CD4-positive, alpha-beta T cell treated with Interleukin-6 for 4 hours (primary cell): ENCODE measurements at places on chromosomes 2 and 18.

GRCh38 chr2:67927501-67927900 lies 135.3 kb downstream of the C1D start:
- DNase-seq, result no peak

DNA sequence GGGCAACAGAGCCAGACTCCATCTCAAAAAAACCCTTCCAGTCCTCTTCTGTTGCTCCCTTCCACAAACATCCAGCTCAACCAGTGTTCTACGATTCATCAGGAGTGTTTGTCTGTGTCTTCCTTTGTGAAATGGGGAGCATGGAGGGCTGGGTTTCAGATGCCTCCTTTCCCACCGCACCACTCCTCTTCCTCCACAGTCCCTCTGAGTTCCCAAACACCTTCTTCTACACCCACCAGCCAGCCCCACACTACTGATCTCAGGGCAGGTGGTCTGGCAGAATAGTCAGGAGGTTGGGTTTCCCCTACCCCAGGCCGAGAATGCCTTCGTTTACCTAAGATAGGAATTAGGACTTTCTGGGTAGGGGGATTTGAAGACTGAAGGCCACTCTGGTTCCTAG lies 36.9 kb downstream of the NGEF start:
- DNase-seq, result no peak

DNA sequence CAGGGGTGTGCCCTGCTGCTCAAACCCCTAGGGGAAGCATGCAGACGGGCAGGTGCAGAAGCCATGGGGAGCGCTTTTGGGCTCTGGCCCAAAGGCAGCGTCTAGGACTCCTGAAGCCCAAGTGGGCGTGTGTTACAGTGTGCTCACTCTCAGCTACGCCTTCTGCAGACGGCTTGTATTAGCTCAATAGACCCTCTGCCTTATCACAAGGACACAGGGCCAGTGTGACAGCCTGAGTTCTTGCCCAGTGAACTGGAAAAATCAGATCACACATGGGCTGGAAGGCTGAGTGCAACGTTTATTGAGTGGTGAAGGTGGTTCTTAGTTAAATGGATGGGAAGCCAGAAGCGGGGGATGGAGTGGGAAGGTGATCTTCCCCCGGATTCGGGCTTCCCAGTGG lies 210.9 kb downstream of the CDH20 start:
- DNase-seq, result no peak

DNA sequence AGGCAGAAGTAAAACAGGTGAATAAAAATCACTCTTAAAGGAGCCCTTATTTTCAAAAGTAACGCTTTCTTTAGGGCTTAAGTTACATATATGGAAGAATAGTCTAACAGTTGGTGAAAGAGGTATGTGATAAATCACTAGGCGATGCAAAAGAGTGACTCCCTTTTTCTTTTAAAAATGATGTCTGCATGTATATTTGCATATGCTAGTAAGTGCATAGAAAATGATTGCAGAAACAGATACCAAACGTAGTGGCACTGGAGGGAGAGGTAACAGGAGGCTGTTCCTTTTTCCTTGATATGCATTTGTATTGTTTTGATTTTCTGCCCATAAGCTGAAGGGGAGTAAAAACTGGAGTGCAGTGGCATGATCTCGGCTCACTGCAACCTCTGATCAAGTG lies 158.3 kb downstream of the PRPF40A start:
- no peak for DNase-seq

- no peak for DNase-seq
Measured at GRCh38 chr2:227368574-227368973, 10.5 kb downstream of the TM4SF20 start.

GRCh38 chr18:48621815-48622555 lies 83.2 kb downstream of the CTIF start:
- DNase-seq, result no peak

DNA sequence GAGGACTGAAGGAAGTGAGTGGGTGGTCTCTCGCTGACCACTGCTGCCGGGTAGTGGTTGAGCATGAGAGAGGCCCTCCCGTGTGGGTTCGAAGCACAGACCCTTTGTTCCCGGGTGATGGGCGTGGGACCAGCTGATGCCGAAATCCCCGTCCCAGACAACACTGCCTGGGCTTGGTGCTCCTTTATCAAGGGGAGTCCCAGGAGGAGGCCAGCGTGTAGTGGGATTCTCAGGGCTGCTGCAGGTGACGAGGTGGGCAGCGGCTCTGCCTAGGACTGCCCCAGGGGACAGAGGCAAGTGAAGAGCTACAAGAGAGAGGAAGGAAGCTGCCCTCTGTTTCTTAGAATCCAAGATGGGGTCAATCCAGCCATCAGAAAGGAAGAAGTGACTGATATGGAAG lies 251.3 kb upstream of the PXDN start:
- no peak for DNase-seq

DNA sequence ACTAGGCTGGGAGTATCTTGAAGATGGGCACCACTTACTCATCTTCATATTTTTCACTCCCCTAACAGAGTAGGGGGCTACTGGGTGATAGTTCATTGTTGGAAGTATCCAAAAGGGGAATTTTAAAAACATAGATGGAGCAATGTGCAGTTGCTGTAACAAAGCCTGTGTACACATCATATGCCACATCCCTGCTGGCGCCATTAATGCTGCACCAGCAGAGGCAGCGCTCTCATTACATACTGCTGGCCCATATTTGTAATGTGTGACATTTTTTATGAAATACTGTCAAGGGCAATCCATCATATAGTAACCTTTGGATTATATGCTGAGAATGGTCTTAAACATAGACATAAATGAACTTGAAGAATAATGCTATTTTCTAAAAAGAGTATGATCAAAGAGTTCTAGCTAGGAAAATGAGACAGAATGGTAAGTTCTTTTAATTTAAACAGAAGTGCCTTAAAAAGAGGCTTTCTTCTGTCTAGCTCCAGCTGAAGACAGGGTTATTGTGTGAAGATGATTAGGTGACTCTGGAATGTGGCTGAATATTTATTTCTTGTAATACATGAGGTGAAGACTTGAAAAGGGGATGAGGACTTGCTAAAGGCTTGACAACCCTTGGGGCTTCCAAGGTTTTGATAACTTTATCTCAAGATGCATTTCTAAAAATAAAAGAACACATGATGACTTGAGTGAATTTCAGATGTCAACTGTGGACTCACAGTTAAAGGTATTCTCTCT lies 2.4 kb upstream of the TMEM178A start:
- no peak for DNase-seq

DNA sequence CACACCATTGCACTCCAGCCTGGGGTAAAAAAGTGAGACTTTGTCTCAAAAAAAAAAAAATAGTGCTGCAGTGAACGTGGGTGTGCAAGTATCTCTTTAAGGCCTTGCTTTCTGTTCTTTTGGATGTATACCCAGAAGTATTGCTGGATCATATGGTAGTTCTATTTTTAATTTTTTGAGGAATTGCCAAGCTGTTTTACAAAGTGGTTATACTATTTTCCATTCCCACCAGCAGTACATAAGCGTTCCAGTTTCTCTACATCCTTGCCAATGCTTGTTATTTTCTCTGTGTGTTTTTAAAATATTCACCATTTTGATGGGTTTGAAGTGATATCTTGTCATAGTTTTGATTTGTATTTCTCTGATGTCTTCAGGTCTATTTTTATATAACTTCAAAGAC lies 13.1 kb downstream of the ARMC9 start:
- no peak for DNase-seq
